Stimulated activated CD4-positive, alpha-beta T cell treated with anti-CD3 and anti-CD28 coated beads, Interleukin-2, amount 100 ng/mL, for 24 hours (primary cell): ENCODE measurements at places on chromosomes 6 and 20.

DNA sequence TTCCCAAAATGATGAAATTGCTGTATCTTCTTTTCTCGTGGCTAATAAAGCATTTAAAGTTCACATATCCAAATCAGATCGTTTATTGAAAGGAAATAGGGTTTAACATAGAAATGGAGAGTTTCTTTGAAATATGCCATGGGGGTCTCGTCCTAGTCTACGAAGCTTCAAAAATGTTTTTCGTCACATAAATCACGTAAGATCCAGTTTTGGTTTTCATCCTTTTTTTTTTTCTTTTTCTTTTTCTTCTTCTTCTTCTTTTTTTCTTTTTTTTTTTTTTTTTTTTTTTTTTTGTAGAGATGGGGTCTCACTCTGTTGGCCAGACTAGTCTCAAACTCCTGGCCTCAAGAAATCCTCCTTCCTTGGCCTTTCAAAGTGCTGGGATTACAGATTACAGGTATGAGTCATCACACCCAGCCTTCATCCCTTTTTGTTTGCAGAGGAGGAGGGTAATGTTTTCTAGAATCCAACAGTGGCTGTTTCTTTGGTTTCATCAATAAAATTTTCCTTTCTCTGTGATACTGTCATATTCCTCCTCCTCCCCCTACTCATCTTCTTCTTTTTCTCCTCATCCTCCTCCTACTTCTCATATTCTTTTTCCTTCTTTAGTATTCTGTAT, 94.7 kb upstream of the LOC128125822 start:
- no peak for DNase-seq

GRCh38 chr6:52787917-52788316, 15.7 kb downstream of the GSTA1 start:
- DNase-seq, result no peak

GRCh38 chr6:43481075-43481474, 3.7 kb downstream of the TJAP1 start:
- no peak for DNase-seq

DNA sequence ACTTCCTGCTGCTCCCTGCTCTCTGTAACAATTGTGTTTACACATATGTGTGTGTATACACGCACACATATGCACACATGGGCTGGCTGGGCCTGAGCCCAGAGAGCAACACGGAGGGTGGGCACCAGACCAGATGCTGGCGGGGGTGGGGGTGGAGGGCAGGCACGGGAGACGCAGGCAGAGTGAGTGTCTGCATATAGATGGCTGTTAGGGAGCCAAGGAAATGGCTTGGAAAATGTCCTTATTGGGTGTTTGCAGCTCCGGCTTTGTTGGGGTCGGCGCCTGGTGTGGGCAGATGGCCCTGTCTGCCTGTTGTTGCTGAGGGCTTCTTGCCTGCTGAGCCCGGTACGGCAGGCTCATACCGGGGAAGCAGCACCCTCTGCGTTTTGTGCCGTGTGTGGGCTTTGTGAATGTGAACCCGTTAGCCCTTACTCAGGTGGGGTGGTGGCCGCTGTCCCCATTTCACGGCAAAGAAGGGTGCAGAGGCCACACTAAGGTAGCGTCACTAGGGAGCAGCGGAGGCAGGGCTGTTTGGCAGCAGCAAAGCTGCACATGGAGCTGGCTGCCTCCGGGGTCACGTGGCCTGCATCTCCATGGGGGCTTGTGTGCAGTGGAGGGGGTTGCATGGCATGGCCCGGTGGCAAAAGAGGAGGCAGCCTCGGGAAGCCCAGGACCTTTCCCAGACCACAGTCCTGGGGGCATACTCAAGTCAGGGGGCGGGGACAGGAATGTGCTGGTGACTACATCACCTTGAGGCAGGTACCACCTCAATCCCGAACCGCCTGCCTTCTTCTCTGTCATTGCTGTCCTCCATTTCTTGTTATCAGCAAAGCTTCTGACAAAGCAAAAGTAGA, 47.4 kb upstream of the SRF start:
- no peak for DNase-seq

DNA sequence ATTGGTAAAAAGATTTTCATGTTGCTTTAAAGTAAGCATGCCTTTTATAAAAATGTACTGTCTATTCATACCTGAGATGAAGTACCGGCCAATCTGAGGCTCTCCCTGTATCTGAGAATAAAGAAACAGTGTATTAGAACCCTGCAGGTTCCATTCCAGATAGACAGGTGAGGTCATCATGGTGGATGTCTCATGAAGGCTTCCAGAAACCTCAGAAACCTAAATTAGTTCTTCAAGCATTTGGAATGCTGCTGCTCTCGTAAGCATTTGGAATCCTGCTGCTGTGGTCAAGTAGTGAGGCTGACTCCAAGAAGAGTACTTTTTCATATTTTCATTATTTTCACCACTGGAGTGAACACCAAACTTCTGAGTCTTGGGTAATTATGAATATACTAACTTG, 642.3 kb downstream of the MAFB start:
- DNase-seq, result no peak
